ENCODE measurements at places on chromosomes 11 and 22.

DNA sequence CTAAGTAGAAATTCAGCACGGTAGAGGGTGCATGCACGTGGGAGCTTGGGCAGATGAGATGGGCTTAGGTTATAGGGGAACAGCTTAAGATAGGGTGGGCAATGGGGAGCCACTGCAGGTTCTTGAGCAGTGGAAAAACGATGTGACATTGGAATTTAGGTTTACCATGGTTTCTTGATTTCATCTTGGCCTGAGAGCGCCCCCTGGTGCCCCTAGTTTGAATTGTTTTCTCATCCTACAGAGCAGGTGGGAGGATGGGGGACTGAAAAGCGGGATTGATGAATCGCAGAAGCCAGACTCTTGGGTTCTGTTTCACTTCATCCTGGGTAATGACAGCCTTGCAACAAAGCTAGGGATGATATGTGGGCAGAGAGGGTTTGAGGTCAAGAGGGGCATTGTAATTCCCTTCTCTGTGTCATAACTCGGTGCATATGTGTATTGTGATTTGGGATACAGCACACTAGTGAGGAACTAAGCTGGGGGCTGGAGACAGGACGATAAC lies 6.7 kb upstream of the MCAM start:
- peak; percentile 82 for DNase-seq

GRCh38 chr11:111259896-111260295 lies 14.4 kb downstream of the POU2AF2 start:
- DNase-seq, result no peak

DNA sequence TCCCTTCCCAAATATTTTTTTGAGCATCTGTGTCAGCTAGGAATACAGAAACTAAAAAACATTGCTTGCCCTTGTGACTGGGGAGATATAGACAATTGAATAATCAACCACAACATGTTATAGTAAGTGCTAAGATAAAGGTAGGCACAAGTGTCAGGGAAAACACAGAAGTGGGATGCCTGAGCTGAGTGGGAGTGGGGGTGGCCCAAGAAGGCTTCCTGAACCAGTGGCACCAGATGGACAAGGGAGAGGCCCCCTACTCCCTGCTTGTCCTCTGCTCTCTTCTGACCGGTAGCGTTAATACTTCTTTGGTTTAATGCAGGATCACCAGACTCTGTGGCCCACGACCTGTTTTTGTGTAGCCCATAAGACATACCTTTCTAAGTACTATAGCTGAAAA lies 48.8 kb downstream of the PACS1 start:
- DNase-seq, result no peak

DNA sequence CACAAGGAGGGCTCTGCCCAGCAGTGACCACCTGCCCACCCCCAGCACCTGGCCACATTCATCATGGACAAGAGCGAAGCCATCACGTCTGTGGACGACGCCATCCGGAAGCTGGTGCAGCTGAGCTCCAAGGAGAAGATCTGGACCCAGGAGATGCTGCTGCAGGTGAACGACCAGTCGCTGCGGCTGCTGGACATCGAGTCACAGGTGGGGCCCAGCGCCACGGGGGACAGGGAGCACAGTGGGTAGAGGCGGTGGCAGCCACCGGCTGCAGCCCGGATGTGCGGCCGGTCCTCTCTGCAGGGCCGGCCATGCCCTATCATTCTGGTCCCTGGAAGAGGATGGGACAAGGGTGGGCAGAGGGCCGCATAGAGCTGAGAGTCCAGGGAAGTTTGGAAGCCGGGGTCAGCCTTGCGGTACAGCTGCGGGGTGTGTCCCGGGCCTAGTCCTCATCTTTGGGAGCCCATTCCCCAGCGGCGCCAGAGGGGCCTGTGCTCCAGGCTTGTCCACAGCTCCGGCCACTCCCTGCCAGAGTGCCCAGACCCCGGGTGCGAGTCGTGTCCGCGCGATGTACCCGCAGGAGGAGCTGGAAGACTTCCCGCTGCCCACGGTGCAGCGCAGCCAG lies 14.1 kb downstream of the EPS8L2 start:
- DNase-seq, result no peak

GRCh38 chr11:44162662-44163061 lies 67.2 kb downstream of the EXT2 start:
- DNase-seq, result no peak

- no peak for DNase-seq
These were observed 64.1 kb downstream of the PPP6R3 start for GRCh38 chr11:68524681-68525080.

DNA sequence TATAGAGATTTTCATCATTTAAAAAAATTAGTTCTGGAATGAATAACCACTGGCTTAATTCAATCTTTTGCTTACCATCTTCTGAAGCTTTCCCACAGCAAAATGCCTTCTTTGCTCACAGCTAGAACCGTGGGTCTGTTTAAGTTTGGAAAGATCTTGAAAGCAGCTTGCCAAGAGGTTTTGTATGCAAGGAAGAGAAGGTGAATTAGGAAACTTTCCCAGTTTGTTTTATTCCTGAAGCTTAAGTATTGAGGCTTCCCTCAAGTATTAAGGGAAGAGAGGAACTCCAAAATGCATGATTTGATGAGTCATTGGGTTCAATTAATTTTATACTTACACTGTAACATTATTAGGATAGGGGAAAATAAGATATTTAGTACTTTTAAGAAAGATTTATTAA lies 1.9 kb upstream of the ARHGEF12 start:
- DNase-seq, result no peak

DNA sequence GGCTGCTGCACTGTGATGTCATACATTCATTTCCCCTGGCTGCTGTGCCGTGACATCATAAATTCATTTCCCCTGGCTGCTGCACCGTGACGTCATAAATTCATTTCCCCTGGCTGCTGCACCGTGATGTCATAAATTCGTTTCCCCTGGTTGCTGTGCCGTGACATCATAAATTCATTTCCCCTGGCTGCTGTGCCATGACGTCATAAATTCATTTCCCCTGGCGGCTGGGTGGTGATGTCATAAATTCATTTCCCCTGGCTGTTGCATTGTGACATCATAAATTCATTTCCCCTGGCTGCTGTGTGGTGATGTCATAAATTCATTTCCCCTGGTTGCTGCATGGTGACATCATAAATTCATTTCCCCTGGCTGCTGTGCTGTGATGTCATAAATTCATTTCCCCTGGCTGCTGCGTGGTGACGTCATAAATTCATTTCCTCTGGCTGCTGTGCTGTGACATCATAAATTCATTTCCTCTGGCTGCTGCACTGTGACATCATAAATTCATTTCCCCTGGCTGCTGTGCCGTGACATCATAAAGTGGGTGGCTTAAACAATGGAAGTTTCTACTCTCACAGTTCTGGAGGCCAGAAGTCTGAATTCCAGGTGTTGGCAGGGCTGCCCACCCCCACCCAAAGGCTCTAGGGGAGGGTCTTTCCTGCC lies 301.1 kb downstream of the SHANK2 start:
- DNase-seq, result no peak

DNA sequence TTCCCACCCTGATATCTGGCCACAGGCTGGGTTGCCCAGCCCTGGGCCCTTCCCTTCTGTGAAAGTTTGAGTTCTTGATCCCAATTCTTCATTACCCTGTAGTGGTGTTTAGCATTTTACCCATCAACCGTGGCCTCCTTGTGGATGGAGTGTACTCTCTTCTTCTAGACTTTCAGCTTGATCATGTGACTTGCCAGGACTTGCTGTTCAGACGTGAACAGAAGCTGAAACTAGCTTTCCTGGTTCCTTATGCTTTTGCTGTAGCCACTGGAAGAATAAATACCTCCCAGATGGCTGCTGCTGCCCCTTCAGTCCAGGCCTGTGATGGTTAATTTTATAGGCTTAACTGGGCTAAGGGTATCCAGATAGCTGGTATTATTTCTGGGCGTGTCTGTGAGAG lies 32.7 kb upstream of the DAGLA start:
- DNase-seq, result no peak

GRCh38 chr11:65888163-65888814 lies at the start of gene FIBP:
FIBP (minus strand) TSS chr11:65888471; CDS start chr11:65888418, 53 bp downstream.
- peak; percentile 98 for DNase-seq

- no peak for DNase-seq
These were observed 16.1 kb upstream of the EED start for GRCh38 chr11:86228269-86229038.

DNA sequence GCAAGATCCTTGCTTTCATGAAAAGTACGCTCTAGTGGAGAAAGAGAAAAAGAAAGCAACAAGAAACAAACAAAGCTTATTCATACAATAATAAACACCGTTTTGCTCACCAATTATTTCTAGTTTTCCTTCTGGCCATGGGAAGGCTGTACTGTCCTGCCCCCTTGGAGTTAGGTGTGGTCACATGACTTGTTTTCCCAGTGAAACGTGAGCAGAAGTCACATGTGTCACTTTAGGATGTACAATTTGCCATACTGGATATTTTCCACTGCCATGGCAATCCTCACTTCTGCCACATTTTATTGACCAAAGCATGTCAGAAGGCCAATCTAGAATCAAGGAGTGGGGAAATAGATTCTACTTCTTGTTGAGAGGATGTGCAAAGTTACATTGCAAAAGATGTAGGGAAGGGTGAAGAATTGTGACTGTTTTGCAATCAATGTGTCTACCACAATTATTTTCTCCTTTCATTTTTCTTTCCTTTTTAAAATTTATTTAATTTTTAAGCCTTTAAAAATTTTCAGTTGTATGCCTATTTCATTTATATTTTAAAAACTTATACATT lies 24.3 kb upstream of the TRAF6 start:
- DNase-seq, result no peak

DNA sequence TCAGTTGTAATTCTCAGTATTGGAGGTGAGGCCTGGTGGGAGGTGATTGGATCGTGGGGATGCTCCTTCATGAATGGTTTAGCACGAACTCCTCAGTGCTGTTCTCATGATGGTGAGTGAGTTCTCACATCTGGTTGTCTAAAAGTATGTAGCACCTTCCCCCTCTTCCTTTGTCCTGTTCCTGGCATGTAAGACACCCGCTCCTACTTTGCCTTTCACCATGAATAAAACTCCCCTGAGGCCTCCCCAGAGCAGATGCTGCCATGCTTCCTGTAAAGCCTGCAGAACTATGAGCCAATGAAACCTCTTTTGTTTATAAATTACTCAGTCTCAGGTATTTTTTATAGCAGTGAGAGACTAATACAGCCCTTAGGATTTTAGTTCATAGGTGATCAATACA lies 191.5 kb downstream of the MAML2 start:
- no peak for DNase-seq

GRCh38 chr22:37538590-37539357 lies 19.6 kb upstream of the CARD10 start:
- DNase-seq, result peak; percentile 95

GRCh38 chr22:19149047-19149883 lies 827 bp downstream of the GSC2 start:
- no peak for DNase-seq

DNA sequence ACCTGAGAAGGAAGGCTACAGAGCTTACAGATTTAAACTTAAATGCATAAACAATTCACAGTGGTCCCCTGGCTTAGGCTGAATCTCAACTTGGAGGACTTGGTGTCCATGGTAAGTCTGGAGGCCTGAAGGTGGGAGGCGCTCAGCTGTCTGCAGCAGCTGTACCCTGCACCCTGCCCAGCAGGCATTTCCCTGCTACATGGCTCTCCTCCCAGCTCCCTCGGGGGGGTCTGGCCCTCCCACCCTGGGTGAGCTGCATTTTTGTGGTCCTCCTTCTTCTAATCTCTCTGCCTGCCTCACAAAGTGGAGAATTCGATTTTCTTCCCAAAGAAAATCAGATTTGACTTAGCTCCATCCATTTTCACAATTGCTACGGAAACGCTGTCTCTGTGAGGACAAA lies 273.2 kb downstream of the KIRREL3 start:
- no peak for DNase-seq

DNA sequence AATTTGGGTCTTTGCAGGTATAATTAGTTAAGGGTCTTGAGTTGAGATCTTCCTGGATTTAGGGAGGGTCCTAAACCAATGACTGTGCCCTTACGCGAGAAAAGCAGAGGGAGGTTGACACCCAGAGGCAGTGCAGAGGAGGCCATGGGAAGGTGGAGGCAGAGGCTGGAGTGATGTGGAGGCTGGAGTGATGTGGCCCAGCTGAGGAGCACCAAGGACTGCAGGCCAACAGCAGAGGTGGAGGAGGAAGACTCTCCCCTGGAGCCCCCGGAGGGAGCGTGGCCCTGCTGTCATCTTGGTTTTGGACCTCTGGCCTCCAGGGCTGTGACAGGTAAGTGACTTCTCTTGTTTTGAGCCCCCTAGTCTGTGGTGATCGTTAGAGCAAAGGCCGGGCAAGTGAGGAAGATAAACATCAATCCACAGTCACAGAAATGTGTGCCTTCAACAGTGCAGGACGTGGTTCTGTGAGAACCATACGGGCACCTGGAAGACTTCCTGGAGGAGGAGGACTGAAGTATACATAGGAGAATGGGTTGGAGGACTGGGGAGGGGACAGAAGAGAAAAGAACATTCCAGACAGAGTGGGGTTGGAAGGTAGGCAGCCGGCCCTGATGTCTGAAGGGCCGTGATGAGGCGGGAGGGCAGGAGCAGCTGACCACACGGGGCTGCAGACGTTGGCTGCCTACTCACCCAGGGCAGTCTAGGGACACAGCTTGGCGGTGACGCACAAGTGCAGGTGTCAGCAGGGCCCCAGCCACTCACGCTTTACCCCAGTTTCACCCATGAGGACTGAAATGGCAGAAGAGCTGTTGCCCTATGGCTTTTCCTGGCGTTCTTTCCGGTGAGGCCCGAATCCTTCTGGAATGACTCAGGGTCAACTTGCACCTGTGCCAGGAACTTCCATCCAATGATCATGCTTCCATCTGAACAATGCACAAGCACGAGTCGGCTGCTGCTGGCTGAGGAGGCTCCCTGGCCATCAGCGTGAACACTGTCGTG lies 270.2 kb downstream of the CTTN start:
- DNase-seq, result no peak

- no peak for DNase-seq
These were observed 3.0 kb downstream of the MUS81 start for GRCh38 chr11:65862941-65863888.

- DNase-seq, result no peak
These were observed 35.3 kb upstream of the NECTIN1 start for GRCh38 chr11:119764108-119764868.

DNA sequence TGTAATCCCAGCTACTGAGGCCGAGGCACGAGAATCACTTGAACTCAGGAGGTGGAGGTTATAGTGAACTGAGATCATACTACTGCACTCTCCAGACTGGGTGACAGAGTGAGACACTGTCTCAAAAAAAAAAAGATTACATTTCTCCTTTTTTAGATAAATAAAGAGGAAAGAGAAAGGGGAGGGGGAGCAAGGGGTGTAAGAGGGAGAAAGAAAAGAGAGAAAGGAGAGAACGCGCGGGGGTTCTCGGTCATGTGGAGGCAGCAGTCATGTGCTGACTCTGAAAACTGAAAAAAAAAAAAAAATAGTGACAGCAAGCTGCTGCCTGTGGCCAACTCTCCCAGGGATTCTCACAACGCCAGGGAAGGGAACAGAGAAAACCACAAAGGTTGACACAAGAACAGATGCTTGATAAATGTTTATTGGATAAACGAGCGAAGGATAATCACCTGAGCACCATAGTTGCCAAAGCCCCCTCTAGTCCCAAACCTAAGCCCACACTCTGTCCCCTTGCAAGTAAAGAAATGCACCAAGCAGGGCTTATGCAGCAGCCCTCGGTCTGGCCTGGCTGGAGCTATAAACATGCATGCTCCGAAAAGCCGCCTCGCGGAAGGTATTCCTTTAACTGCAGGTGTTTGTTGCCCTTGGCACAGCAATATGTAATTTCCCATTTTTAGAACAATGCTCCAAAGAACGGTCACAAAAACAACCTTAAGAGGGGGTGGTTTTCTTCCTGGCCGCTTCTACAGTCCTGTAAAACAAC lies 14.5 kb downstream of the SCGB1A1 start:
- DNase-seq, result no peak

GRCh38 chr11:4830346-4830745 lies 9.2 kb downstream of the OR51F2 start:
- no peak for DNase-seq
